Large intestine (tissue), 12 donors: ENCODE measurements at places on chromosomes 6 and 20.

DNA sequence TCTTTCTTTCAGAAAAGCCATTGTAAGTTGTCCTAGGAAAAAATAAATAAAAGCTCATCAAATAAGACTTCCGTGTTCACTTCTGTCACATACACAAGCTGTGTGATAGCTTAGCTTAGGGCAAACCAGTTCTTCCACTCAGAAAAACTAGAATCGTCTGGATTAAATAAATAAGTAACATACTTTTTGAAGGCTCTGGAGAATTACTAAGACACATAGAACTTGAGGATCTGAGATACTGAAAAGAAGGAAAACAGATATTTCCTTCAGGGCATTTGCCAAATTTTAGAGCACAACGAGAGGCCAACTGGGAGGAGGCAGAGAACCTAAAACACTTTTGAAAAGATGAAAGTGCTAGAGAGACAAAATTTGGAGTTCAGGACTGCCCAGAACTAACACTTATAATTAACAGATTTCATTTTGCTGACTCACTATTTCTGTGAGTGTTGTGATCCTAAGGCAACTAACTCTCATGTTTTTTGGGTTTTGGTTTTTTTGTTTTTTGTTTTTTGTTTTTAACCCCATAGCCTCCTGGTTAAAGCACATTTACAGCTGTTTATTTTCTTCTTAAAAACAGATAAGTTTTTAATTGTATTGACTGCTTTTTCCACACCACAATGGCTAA, 38.7 kb upstream of the THEMIS start:
- no peak for DNase-seq

- DNase-seq = no peak
These were observed 215.5 kb downstream of the PREX1 start for GRCh38 chr20:48612335-48612734.

- DNase-seq = no peak
These were observed 48.1 kb upstream of the SMLR1 start for GRCh38 chr6:130778946-130779657.

GRCh38 chr20:24998631-24999445, 6.3 kb upstream of the APMAP start:
- DNase-seq = peak; percentile 55

GRCh38 chr20:3811467-3812258, 8.7 kb upstream of the AP5S1 start:
- peak; percentile 99 for DNase-seq

GRCh38 chr6:105646391-105646867, 243.5 kb upstream of the PREP start:
- DNase-seq = no peak

DNA sequence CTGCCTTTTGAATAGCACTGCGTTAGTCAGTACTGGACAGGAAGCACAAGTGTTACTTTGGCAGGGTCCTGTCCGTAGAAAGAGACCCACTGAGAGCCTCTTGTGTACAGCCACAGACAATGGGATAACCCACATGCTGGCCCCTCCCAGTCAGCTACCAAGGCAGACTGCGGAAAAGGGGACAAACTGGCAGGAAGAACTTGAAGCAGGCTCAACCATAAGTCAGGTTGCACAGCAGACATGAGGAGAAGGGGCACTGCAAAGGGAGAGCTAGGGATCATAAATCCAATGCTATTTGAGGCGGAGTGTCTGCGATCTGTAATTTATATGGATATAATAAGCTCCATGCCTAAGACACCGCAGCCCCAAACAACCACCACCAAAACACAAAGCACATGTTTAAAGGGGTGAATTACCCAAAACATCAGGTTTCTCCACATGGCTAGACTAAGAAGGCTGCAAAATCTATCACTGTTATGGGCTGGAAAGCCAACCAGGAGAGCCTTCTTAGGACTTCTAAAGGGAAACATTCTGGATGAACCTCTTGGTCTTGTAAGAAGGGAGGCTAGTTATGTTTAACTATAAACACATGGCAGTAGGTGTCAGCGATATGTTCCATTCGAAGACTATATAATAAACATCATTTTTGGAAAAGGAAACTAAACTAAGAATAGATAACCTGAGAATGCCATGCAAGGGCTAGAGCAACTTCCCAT, 141.7 kb downstream of the BACH2 start:
- no peak for DNase-seq

GRCh38 chr6:30744054-30744805, at the start of gene IER3:
Gene IER3 (minus strand): TSS chr6:30744547. CDS start chr6:30744518, 29 bp downstream.
- peak; percentile 90 for DNase-seq
